ENCODE measurements at places on chromosomes 13 and 19. TPM values are rescaled to one million over a fixed set of nuclear protein-coding genes. Genes with fewer than 3 reads are reported as not detected.
A peak's percentile ranks its signal among the peaks of the same experiment; 100 is the strongest.

DNA sequence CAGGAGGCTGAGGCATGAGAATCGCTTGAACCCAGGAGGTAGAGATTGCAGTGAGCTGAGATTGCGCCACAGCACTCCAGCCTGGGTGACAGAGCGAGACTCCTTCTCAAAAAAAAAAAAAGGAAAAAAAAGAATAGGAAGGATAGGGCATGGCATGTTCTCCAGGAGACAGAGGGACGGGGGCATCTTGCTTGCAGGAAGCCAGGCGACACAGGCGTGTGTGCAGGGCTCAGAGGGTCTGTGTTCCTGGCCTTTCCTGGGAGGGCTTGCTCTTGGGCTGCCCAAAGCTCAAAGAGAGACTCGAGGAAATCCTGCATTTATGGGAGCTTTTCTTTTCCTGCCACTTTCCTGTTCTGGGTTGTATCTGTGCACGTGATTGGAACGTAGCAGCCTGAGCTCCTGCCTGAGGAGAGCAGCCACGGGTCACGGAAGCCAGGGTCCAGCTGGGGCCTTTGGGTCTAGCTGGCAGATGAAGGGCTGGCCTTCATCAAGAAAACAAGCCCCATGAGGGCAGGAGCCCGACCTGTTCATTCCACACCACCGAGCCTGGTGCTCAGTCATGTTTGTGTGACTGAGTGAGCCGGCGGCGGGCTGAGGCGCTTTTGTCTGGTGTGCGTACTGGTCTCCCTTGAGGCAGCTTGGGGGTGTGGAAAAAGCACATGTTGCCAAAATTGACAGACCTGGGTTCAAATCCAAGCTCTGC lies 44.5 kb downstream of the CAPN12 start:
- DNase-seq = no peak

- DNase-seq = no peak
Observed at GRCh38 chr13:49897713-49898112, 38.4 kb downstream of the SPRYD7 start.

Gene PSG7
- polyA plus RNA-seq = not detected

DNA sequence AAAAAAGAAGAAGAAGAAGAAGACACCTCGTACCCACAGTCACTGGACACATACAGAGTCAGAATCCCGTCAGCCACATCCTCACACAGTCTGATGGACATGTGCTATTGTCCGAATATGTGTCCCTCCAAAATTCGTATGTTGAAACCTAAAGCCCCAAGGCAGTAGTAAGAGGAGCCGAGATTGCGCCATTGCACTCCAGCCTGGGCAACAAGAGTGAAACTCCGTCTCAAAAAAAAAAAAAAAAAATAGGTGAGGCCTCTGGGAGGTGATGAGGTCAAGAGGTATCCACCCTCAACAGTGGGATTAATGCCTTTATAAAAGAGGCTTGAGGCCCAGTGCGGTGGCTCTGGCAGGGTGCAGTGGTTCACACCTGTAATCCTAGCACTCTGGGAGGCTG lies 2.6 kb upstream of the DENND1C start:
- no peak for DNase-seq

DNA sequence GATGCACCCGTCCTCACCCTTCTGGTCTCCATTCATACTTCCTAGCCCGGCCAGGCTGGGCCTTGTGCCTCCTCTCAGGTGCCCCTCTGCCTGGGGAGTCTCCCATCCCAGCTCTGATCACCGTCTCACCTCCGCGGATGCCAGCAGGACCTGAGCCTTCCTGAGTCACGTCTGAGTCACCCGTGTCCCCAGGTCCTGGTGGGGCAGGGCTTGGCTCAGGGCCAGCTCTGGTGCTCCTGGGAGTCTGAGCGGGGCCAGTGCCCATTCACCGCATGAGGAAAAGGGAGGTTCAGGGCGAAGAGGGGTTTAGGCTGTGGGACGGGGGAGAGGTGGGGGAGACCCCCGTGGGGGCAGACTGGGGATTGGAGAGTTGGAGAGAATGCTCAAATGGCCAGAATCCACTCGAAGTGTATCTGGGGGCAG lies 593 bp downstream of the ATP8B3 start:
- DNase-seq = no peak

GRCh38 chr13:30618186-30618929 lies 638 bp downstream of the USPL1 start:
- peak; percentile 18 for DNase-seq

Data from right lung (tissue), 10 donors.